Stimulated activated naive CD8-positive, alpha-beta T cell treated with anti-CD3 and anti-CD28 coated beads, Interleukin-15, Interleukin-2, amounts not matched to agents 100 U/mL and 50 U/mL, for 24 hours (primary cell): ENCODE measurements at places on chromosomes 6 and 20.

GRCh38 chr6:15500078-15500740, 162.6 kb downstream of the DTNBP1 start:
- no peak for DNase-seq

- no peak for DNase-seq
These were observed 175.9 kb upstream of the CST7 start for GRCh38 chr20:24773168-24773567.

DNA sequence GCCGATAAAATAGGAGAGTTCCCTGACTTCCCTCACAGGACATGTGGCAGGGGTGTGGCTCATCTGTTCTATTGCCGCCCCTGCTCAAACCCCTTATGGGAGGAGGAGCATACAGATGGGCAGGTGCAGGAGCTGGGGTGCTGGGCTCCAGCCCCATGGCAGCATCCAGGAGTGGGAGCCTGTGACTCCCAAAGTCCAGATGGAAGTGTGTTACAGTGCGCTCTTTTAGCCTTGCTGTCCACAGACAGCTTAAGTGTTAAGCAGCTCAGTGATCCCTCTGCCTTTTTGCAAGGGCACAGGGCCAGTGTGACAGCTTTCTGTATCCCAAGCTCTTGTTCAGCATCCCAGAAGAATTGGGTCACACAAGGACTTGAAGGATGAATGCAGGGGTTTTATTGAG, 212.3 kb upstream of the MYLIP start:
- DNase-seq, result no peak

DNA sequence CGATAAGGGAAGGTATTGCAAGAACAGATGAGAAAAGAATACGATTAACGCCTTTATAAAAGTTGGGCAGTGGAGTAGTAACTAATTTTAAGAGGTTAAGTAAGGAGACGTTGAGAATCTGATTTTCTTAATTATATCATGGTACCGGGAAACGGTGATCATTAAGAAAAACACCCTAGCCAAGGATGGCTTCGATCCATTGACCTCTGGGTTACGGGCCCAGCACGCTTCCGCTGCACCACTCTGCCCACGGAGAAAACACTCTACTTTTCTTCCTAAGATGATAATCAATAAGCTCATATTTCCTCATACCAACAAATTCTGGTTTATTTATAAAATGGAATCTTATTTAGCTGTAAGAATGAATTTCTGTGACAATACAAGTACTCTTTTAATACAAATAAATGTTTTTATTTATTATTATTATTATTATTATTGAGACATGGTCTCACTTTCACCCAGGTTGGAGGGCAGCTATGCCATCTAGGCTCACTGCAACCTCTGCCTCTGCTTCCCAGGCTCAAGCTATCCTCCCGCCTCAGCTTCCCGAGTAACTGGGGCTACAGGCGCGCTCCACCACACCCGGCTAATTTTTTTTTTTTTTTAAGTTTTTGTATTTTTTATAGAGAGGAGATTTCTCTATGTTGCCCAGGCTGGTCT, 8.3 kb downstream of the POM121L2 start:
- DNase-seq, result no peak

GRCh38 chr6:150237626-150238025, 94.8 kb downstream of the PPP1R14C start:
- no peak for DNase-seq

DNA sequence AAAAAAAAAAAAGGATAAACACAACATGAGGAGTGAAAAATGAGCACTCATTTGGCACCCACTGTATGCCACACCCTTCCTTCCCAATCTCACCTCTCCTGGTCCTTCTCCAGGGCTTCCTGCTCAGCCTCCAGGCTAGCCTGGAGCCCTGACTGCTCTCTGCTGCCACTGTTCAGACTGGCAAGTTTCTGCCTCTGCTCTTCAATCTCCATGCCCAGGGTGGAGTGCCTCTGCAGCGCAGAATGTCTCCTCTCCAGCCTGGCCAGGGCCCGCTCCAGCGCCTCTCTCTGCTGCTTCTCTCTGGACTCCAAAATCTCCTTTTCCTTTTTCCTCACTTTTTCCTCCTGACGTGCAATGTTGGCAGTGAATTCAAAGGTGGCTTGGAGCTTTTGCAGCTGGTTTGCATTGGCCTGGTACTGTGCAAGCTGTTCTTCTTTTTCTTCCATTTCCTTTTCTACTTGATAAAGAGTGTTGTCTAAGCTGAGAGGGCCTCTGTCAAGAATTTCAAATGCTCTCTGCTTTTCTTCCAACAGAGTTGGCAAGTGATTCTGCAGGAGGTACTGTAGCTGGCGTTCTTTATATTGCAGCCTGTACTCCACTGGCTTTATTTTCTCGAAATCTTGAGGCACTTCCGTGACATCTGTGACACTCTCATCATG, 194.4 kb downstream of the KIF16B start:
- DNase-seq, result no peak

DNA sequence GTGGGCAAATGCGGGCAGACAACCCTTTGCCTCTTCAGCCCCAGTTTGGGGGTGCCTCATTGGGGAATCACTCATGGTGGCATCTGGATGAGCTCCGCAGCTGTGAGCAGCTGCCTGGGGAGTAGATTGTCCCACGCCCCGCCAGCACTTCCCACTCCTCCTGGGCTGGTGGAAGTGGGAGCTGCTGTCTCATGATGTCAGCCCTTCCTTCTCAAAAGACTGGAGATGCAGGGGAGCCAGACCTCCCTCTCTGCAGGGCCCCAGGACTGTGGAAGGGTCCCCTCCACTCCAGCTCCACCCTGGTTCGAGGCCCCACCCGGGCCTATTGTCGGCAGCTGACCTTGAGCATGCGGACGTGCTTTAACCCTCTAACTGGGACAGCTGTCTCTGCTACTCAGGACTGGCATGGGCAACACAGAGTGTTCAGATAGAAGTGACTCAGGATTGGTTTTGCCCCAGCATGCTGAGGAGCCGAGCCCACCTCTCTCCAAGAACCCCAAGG, 2.0 kb downstream of the UNC93A start:
- no peak for DNase-seq

- DNase-seq, result no peak
These were observed 35.3 kb upstream of the CDKN1A start for GRCh38 chr6:36642913-36643817.

DNA sequence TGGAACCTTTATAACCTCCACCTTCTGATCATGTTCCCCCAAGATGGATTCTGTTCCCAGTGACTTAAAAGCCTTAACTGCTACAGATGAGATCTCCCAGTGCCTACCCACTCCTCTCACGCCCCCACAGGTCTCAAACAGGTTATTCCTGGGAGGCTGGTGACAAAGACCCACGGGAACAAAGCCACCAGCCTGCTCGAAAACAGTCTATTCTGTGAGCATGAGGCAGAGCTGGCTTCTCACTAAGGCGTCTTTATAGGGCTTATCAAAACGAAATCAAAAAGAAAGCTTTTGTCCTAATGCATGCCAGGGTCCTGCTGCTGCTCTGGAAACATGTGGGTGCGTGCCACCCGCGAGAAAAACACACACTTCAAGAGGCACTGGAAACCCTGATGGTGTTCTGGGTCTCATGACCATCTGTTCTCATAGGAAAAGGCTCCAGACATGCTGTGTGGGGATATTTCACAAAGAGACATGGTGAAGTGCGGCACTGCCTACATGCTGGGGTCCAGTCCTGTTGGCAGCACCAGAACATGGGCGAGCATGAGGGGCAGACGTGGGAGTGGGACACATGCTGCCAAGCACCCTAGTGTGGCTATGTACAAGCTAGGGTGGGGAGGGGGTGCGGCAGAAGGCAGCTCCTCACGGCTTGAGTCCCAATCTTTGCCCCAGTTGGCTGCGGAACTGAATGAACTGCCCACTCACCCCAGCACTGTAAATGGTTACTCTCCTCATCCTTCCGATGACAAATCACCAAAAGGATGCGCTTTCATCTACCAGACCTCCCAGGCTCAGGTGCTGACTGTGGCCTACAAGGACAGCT, 2.1 kb downstream of the FKBP1A start:
- no peak for DNase-seq

- DNase-seq, result no peak
These were observed 236.2 kb upstream of the TAB2 start for GRCh38 chr6:149081281-149081680.

DNA sequence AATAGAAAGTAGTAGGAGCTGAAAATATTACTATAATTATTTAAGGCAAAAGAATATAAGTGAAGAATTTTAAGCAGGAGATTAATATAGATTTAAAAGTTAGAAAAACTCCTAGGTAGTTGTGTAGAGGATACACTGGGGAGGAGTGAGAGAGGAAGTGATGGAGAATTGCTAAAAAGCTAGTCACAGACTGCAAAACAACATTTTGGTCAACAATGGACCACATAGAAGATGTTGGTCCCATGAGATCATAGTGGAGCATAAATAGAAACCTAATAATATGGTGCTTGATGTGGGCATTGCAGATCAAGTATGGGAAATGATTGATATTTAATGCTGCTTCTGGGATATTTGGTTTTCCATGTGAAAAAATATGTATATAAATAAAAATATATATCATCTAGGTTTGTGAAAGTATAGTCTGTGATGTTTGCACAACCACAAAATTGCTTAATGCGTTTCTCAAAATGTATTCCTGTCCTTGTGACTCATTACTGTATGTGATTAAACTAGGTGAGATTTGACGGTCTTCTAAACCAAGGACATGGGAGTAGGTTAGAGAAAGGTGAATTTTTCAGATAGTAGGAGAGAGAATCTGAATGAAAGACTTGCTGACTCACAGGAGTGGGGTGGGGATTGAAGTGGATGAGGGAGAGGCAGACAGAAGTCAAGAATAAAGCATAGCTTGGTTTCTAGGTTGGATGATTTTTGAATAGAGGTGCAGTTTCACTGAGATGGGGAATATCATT, 174.0 kb downstream of the BCKDHB start:
- no peak for DNase-seq

GRCh38 chr6:43934183-43934802, 164.3 kb downstream of the VEGFA start:
- no peak for DNase-seq

GRCh38 chr20:37932919-37933318, 30.0 kb downstream of the VSTM2L start:
- DNase-seq, result no peak

- DNase-seq, result no peak
These were observed 72.4 kb upstream of the SYNJ2 start for GRCh38 chr6:157909282-157909664.

GRCh38 chr6:25173951-25174474, 105.2 kb upstream of the CARMIL1 start:
- no peak for DNase-seq

- DNase-seq, result peak; percentile 45
These were observed 27.0 kb downstream of the TRIM27 start for GRCh38 chr6:28896505-28897368.

DNA sequence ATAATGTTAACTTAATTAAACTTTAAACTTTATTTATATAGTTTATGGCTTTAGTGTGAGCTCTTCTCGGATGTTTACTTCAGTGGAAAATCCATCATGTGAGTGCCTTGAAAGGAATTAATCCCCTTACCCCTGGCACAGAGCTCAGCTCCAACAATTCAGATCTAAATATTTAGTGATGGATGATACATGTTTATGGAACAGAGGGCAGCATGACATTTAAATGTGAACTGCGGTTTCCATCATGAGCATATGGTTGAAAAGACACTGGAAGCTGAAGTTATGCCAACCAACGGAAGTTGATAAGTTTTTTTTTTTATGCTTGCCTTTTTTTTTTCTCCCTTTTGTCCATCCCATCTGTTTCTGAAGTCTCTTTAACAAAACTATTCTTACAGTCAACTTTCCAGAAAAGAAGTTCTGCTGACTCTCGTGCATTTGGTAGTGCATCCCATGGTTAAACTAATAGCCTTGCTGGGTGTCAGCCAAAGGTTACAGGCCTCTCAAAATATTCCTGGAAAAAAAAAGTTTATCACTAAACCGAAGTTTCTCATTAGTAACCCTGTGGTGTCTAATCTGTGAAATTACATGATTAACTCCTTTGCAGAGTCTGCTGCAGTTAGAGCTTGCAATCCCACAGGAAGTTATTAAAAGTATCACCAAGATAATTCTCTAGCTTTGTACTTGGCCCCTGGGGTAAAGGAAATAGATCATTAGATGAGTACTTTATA, 243.9 kb upstream of the TCF21 start:
- no peak for DNase-seq

DNA sequence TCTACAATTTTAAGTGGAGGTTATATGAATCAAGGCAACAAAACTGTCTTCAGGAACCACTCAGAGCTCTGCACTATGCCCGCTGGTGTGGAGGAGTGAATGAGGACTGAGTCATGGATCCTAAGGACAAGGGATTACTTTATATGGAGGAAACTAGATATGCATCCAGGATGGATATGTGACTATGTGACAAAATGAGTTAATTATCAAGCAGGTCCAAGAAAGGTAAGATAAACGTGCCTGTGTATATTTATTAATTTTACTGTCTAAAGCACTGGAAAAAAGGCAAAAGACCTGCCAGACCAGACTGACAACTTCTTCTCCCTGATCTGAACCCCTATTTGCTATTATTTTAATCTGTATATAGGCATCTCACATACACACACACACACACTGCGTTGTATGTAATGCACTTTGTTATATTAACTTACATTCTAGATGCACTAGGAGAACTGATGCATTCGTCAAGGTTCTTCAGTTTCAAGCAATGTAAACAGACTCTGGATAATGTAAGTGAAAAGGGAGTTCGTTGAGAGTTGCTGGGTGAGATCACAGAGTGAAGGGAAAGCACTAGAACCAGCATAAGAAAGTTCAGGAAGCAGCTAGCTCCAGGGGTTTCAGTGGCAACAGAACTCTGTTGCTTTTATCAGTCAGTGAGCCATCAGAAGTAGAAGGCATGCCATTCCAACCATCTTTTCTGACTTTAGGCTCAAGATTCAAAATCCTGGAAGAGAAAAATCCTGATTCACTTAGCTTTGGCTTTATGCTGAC, 26.4 kb upstream of the ADGRG6 start:
- no peak for DNase-seq

GRCh38 chr20:32742322-32743236, 688 bp downstream of the COMMD7 start:
- DNase-seq, result peak; percentile 34

DNA sequence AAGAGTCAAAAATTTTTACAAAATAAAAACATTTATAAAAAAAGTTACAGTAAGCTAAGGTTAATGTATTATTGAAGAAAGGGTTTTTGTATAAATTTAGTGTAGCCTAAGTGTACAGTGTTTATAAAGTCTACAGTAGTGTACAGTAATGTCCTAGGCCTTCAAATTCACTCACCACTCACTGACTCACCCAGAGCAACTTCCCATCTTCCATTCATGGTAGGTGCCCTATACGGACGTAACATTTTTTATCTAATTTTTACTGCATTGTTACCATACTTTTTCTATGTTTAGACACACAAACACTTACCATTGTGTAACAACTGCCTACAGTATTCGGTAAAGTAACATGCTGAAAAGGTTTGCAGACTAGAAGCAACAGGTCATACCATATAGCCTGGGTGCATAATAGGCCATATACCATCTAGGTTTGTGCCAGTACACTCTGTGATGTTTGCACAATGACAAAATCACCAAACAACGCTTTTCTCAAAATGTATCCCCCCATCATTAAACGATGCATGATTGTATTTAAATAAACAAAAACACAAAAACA, 6.0 kb downstream of the MTFR2 start:
- no peak for DNase-seq
